Activated T-helper 9 cell treated with anti-CD3 and anti-CD28 coated beads, Interleukin-2, amount 50 U/mL, for 16 hours (primary cell): ENCODE measurements at places on chromosomes 6 and 20.

DNA sequence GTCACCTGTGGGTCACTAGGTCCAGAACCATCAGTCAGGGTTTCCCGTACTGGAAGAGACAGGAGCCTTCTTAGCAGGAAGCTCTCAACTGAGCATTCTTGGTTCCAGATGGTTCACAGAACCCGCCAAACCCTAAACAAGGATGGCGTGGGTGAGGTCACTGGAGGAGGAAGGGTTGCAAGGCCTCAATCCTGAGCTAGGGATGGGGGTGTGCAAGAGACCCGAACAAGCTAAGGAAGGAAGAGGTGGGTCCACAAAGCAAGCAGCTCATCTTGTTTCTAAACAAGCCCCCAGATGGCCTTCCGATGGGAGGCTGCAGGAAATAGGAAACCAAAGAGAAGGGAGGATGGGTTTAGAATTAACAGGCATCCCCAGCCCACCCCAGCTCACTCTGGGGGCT lies 92.7 kb downstream of the PREX1 start:
- DNase-seq, result no peak

DNA sequence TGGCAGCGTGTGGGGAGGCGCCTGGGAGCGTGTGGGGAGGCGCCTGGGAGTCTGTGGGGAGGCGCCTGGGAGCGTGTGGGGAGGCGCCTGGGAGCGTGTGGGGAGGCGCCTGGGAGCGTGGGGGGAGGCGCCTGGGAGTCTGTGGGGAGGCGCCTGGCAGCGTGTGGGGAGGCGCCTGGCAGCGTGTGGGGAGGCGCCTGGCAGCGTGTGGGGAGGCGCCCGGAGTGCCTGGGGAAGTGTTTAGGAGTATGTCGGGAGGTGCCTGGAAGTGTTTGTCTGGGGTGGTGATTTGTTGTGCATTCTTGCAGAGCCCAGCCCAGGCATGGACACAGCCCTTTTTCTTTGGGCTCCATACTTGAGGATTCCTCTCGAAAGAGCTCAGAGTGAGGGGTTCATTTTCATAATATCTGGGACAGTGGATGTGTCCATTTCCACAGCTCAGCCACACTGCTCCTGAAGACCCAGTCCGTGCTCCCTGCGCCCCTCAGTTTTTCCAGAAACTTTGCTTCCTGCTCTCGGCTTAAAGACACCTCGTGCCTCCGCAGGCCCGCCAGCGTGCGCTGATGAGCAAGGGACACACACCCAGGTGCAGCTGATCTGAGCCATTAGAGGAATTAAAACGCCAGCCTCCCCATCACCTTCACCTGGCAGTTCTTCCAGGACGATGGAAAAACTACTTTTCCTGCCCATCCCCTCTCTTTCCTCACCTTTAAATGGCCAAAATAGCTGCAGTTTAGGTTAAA lies 172.2 kb upstream of the THBS2 start:
- no peak for DNase-seq

DNA sequence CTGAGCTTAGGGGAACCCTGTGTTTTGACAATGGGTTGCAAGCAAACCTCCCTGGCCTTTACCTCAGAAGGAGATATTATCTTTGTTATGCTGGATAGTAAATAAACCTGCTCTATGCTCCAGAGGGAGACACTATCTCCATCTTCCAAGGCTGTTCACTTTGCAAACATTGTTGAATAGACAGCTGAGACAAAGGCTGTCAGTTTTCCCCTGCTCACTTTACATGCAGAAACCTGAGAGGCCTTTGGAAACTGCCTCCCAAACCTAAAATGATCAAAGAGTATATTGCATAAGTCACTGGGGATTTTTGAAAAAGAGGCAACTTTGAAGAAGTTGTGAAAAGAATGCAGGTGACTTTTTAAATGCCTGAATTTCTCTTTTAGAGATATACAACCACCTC lies 61.6 kb downstream of the MRAP2 start:
- DNase-seq, result no peak

DNA sequence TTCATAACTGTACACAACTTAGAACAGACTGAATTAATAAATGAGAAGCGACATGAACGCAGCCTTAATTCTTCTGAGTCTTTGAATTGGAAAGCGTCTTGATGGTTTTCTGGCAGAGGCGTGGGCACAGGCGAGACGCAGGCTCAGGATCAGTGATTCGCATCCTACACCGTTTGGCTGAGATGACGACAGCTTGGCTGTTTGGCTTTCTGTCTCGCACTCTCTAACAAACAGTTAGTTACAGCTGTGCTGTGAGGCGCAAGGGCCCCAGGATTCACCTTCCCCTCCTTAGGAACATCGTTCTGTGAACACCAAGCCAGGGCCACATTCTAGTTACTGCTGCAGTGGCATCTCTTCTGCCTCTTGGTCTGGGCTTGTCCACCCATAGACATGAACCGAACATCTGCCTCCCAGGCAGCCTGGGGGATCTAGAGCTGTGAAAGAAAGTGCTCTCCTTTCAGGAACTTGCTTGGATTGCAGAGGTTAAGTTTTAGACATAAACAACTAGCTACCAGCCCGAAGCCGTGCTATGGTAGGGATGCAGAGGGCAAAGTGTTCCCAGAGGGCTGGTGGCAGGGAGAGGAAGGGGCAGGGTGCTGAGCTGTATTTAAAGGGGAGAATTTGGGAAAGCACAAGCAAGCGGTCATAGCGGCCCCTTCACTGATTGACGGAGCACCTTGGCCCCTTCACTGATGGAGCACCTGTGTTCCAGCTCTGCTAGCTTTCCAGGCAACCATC lies 49.6 kb downstream of the TCP11 start:
- DNase-seq, result no peak

DNA sequence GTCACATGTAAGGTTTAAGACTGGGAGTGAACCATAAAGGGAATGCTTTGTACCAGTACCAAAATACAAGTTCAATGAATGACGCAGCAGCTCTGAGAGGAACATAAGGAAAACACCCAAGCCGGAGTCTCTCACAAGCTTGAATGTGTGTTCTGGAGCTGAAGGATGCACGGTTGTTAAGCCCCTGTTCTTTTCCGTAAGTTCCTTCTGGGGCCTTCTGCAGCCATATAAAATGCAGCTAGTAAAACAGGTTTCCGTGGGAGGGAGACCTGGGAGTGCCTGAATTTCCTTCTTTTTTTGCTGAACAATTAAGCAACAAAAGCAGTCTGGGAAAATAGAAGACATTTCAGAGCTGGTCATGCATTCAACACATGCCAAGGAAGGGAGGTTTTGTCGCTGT lies 73.2 kb upstream of the JAG1 start:
- no peak for DNase-seq

GRCh38 chr20:24647713-24648112 lies 178.3 kb downstream of the SYNDIG1 start:
- no peak for DNase-seq

GRCh38 chr6:71745525-71745924 lies 140.8 kb upstream of the RIMS1 start:
- DNase-seq, result no peak

DNA sequence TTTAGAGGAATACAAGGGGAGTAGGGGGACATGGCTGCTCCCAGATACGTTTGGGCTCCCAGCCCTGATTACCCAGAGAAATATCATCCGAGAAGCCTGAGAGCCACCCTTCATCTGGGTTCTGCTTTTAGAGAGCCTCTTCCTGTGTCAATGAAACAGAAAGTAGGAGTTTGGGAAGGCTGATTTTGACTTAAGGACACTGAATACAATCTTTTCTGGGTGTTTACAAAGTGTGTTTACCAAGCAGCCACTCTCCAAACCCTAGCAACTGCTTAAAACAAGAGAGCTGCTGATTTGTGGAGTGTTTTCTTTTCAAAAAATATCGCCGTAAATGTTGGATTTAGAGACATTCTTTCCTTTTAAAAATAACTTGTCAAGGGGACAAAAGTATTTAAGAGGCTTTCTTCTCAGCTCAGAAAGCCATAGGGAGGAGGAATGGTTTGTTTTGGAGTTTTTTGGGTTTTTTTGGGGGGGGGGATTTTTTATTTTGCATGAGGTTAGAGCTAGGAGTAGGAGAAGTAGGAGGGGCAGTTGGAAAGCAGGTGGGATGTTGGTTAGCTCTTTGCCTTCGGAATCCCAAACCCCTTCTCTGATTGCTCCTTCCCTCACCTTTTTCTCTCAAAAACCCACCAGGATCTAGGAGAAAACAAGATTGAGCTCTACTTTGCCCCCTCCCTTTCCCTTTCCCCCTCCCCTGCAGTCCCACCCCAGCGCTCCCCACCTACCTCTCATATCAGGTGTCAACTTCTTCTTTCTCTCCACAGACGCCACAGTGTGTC lies 12.4 kb downstream of the MAFB start:
- no peak for DNase-seq
